NCI-H1930 (cell line): ENCODE measurements at places on chromosomes 12 and 14.

DNA sequence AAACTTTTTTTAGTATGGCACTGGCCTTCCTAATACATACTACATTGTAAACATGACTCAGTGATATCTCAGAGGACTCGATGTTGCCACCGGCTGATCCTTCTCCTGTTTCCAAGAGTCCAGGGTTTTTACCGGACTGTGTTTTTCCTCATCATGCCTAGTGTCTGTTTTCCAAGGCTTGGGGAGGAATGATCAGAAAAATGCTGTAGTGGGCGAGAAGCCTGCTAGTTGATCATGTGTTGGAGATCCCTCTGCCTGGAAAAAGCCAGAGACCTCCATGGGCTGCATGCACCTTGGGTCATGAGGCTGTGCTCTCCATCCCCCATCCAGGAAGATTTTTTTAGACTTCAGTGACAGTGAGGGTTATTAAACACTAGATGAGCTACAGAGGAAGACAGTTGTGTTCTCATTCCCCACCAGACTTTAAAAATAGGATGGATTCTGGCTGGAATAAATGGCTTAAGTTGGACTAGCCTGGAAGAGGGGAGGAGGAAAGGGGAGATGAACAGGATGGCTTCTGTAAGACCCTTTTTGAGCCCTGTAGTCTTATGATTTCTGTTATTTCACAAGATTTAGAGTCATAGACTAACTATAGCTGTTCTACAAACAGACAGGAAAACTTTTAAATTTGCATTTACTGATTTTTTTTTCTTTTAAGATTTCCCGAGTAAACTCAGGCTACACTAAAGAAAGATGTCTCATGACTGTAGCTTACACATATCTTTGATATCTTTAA is 145.7 kb downstream of the SAMD4A start:
- DNase-seq, result no peak

DNA sequence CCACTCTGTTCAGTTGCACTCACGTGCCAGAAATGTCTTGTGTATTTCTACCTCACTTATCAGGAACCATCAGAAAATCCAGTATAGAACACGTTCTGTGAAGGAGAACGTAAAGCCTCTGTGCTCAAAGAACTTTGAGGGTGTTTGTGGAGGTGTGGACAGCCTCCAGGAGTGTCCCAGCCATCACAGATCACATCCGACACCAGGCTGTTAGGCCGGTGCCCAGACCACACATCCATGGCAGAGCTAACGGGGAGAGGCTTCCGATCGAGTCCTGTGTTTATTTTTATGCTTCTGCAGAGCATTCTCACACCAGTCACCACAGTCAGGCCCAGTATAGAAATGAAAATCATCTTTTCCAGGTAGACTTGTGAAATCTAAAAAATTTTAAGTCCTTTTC is 53.6 kb downstream of the TPCN1 start:
- no peak for DNase-seq

DNA sequence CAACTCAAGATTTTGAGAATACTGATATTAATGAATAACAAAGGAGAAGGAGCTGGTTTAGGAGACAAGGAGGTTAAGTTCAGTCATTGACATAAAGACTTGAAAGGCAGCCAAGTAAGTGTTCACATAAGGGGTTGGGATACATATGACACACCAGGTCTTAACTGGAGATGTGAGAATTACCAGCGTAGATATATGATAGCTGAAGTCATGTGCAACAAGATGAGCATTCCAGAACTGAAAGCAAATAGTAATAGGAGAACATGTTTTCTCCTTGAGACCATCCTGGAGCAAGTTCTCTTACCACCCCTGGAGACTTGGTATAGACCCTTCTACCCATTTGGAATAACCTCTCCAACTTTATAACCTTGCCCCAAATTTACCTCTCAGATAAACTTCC is 43.3 kb upstream of the NPFF start:
- DNase-seq, result no peak

- no peak for DNase-seq
Observed at GRCh38 chr12:4960547-4960946, 50.8 kb downstream of the KCNA1 start.

DNA sequence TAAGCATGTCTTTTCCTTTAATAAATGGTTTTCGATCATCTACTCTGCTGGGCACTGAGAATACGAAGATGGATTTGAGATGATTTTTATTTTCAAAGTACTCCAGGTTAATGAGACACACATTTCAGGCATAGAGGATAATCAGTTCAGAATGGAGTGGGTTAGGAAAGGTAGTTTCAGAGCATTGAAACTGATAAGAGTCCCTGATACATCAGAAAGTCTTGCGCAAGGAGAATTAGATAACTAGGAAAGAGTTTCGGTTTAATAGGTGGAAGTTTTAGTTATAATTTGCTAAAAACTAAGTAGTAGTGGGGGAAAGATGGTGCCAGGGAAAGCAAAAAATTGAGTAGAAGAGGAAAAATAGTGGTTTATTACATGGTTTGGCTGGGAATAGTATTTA is 50.1 kb downstream of the ZDHHC17 start:
- no peak for DNase-seq

DNA sequence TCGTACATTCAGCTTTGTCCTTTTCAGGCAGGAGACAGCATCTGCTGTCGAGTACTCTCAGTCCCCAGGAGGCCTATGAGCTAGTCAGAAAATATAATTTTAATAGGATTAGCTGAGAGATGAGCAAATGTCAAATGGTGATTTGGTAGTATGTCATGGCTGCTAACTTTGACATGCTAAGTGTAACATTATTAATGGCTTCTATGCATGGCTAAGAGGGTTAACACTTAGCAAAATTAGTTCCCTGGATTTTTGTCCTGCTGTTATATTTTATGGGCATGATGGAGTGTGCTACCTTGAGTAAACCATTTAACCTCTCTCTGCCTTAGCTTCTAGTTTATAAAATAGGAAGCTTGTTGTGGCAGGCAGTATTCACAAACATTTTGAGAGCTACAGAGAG is 2.9 kb upstream of the PCNX1 start:
- no peak for DNase-seq

GRCh38 chr12:129393357-129393937 is 510.4 kb downstream of the TMEM132D start:
- DNase-seq, result no peak

DNA sequence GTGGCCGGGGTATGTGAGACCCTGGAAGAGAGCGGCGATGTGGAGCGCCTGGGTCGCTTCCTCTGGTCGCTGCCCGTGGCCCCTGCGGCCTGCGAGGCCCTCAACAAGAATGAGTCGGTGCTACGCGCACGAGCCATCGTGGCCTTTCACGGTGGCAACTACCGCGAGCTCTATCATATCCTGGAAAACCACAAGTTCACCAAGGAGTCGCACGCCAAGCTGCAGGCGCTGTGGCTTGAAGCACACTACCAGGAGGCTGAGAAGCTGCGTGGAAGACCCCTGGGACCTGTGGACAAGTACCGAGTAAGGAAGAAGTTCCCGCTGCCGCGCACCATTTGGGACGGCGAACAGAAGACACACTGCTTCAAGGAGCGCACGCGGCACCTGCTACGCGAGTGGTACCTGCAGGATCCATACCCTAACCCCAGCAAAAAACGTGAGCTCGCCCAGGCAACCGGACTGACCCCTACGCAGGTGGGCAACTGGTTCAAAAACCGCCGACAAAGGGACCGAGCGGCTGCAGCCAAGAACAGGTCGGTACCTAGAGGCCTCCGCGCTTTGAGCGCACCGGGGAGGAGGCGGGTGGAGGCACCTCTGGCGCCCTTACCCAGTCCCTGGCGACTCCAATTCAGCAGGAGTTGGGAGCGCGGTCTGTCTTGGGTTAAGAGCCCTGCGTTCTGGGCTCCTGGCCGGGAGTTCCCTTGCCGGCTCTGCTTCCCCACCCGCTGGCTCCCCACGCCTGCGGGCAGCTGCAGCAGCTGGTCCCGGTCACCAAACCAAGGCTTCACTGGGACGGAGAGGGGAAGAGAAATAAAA is 700 bp downstream of the SIX6 start:
- no peak for DNase-seq

- DNase-seq, result no peak
Observed at GRCh38 chr14:72822946-72823611, 70.8 kb downstream of the DPF3 start.

GRCh38 chr12:56645201-56645716 is 525 bp downstream of the ATP5F1B start:
- no peak for DNase-seq

- no peak for DNase-seq
Observed at GRCh38 chr14:52080158-52080800, 11.4 kb upstream of the NID2 start.
